Activated naive CD4-positive, alpha-beta T cell treated with anti-CD3 and anti-CD28 coated beads, Interleukin-2, amount 50 U/mL, for 72 hours (primary cell): ENCODE measurements at places on chromosomes 7 and 10. TPM values are rescaled to one million over a fixed set of nuclear protein-coding genes. Genes with fewer than 3 reads are reported as not detected.

- DNase-seq: peak; percentile 25
Observed at GRCh38 chr10:132257271-132257670, 50.5 kb downstream of the STK32C start.

DNA sequence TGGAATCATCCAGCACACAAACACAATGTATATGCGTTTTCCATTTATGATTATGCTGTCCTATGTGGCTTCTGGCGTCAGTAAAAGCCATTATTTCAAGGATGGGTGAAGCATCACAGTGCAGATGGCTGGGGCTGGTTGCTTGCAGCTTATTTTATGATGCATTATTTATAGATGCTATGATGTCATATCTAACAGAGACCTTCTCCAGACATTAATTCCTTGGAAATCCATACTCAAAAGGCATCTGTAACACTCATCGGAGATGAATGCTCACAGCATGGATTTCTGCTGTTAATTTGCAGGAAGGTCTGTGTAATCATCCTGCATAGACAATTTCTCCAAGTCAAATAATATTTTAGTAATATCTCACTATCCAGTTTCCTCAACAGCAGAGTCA is 7.2 kb downstream of the RGS10 start:
- no peak for DNase-seq

DNA sequence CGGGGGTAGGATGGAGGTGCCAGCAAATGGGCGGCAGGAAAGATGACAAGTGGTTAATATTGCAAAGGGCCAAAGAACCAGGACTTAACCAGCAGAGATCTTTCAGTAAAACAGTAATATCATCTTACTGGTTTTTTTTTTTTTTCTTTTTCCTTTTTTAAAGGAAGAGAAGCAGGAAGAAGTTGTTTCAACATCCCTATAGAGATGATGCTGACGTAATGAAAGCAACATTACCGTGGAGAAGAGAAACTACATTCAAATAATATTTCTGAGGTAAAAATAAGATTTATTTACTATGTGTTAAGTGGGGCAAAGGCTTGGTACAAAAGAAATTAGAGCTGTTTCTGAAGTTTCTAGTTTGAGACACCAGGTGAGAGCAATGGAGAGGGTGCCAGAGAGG is 11.0 kb downstream of the MINDY3 start:
- no peak for DNase-seq

- DNase-seq: no peak
Observed at GRCh38 chr10:44004913-44005787, 356.5 kb upstream of the ZNF32 start.

GRCh38 chr7:111029141-111029572 is 61.8 kb upstream of the LRRN3 start:
- DNase-seq: no peak

GRCh38 chr7:47803025-47803424 is 145.2 kb downstream of the PKD1L1 start:
- no peak for DNase-seq

Gene ITIH5
- not detected for total RNA-seq

DNA sequence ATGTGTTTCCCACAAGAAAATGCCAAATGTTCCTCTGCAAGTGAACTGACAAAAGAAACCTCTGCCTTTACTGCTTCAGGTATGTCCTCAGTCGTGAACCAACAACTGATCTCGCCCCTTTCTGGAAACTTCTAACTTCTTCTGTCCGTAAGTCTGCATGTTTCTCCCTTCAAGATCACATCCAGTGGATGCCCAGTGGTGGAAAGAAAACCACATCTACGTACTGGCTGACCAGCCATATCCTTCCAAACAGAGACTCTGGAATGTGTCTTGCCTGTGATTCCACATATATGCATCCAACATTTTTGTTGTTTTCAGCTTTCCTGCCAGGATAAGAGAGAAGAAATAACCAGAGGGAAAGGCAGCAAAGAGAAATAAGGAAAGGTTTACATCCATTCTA is 152.7 kb downstream of the GLI3 start:
- no peak for DNase-seq

DNA sequence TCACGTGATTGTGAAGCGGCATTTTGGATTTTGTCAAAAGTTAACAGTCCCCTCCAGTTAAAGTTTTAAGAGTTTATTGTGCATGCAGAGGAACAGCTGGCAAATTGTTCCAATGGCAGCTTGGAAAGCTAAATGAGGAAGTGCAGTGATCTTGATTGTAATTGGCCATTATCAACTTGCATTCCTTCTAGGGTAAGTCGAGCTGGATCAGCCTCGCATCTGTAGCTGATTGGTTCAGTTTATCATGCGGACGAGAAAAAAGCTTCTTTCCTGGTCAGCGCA is 566 bp downstream of the ZNF789 start:
- DNase-seq: peak; percentile 24

Gene UMAD1
- 11.8 TPM for total RNA-seq

DNA sequence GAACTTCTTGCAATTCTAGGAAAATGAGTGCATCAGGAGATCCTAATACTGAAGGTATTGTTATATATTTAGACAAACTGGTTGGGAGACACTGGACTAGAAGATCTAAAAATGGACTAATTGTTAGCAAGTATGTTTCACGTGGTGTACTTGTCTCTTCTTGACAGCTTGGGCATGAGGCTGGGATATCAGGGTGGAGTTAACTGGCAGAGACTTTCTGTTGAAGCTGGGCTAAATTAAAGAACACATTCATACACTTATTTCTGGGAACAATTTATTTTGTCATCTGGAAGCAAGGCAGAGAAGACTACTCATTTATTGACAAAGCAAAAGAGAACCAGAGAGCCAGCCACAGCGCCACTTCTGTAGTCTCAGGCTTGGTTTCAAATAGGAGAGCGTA is 25.9 kb downstream of the TYW1 start:
- DNase-seq: no peak

Gene PRKG1
- not detected for total RNA-seq
